ENCODE measurements at places on chromosomes 6 and 20.

DNA sequence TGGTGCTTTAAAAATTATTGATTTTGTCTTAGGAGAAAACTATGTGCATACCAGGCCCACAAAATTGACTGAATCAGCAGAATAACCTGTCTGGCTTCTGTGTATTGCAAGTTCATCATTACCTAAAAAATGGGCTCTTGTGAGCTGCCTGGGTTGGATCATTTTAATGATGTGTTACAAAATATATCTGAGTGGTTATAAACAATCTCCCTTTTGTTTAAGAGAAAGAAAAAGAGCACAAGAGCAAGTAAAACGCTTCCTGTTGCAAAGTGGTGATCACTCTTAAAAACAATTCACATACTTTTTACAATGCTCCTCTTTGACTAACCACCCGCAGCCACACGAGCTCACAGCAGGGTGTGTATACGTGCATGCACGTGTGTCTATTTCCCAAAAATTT lies 335.1 kb downstream of the HDGFL1 start:
- no peak for DNase-seq

DNA sequence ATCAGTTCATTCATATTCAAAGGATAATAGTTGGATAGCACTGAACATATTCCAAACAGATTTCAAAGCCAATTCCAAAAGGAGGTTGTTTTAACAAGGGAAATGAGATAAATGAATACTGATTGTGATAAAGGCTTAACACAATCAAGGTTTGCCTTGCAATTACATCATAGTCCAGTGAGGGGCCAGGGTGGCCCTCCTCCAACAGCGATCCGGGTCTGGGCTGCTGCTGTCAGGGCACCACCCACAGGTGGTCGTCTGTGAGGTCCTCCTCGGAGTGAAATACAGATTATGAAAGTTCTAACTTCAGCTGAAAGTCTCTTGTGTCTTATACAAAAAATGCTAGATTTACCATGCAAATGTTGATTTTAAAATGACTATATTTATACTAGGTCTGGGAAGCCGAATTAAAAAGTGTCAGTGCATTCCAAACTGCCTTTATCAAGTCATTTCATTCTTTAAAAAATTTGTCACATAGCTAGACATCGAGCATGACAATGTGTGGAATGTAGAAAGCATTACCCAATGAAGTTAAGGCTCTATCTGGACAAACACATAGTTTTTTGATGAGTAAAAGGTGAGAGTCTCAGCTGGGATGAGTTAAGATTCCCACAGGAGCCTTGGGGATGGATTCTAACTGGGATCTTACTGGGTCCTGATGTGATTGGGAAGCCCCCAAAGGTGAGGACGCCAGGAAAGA lies 65.9 kb upstream of the SLC22A23 start:
- DNase-seq, result no peak

- DNase-seq, result no peak
Measured at GRCh38 chr6:109420751-109421150, 19.7 kb downstream of the PPIL6 start.

DNA sequence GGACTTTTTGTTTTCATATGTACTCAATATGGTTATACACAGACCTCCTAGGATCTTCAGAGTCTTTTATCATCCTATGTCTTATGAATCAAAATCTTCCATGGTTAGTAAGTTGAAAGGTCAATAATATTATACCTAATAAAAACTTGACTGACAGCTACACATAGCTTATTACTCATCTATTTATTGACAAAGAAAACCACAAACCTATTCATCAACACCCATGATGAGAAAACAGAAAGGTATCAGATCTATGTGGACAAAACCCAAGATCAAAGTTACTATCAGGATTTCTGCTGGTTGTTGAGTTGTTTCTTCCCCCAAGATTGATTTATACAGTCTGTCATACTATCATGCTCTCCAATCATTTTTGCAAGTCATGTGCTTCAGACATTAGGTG lies 460.1 kb upstream of the MANEA start:
- no peak for DNase-seq

DNA sequence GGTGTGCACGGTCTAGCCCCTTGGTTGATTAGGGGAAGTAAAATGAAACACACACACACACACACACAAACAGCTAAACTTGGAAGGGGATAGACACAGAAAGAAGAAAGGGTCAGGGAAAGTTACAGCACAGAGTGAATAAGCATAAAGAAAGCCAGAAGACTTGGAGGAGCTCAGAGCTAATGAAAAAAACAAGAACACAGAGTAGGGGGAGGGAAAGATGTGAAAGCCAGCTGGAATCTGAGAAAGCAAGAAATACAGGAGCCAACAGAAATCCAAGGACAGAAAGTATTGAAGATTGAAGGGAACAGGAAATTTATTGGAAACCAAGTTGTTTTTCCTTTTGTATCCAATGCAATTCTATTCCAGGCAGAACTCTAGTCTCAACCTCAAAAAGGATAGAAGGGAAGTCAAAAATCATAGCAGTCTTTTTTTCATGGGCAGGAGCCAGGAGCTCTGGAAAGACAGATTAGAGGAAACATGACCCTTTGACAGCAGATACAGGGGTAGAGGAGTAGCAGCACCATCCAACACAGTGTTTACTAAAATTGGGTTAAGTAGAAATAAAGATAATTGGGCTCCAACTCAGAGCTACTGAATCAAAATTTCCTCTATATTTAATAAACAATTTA lies 10.1 kb downstream of the HMGCLL1 start:
- DNase-seq, result no peak

DNA sequence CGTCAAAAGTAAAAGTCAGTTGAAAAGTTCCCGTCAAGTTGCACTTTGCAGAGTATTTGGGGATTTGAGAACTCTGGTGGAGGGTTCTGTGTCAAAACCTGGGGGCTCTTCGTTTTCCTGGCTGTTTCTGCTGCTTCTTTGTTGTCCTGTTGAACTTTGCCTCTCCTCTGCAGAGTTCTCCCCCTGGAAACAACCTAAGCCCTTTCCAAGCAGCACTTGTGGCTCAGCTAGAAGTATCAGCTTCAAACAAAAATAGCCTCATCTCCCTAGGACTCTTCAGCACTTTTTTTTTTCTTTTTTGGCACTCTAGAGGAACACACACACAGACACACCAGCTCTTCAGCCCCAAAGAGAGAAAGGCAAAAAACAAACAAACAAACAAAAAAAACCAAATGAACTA lies at the start of gene TRDN:
Gene TRDN (minus strand): TSS at position 169 of the 400 bp plus-strand sequence. CDS start 175 bp downstream, outside the sequence.
- DNase-seq, result no peak

DNA sequence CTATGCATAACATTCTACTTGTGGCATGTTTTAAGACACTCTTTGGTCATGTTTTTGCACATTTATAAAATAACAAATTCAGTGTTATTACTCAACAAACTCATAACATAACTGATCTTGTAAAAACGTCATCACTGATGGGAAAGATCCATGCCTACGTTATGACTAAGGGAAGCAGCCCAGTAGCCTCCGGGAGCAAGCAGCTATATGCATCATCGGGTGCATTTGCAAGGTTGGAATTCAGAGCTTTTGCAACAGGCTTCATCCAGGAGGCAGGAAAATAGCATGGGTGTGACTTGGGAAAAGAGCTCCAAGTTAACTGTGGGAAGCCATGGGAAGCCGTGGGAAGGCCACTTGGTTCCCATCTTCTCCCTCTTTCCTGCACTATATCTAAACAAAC lies 271.6 kb upstream of the SGK1 start:
- DNase-seq, result no peak

- peak; percentile 15 for DNase-seq
Measured at GRCh38 chr6:147508042-147508865, at the start of gene SAMD5. Gene SAMD5 (plus strand): TSS chr6:147508690. CDS start chr6:147508929, 239 bp downstream.

- DNase-seq, result no peak
Measured at GRCh38 chr6:160735523-160735922, 33.5 kb downstream of the PLG start.

DNA sequence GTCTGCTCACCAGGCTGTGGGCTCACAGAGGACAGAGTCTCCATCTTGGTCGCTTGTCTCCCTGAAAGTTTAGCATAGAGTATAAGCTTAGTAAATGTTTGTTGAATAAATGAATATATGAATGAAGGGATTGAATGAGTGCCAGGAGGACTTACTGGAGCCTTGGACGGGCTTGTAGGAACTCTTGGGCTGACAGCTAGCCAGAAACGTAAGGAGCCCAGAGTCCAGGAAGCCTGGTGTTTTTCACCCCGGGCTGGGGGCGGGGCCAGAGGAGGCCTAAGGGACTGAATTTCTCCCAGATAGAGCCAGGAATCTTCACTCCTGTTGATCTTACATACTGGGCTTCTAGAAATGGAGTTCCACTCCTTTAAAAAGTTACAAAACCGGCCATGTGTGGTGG lies 68.5 kb upstream of the SRSF6 start:
- DNase-seq, result no peak

Measured in stimulated activated CD4-positive, alpha-beta T cell treated with anti-CD3 and anti-CD28 coated beads, Interleukin-4, amount 100 ng/mL, for 1 hour (primary cell).